ENCODE measurements at places on chromosomes 6 and 20. TPM values are rescaled to one million over a fixed set of nuclear protein-coding genes. Genes with fewer than 3 reads are reported as not detected.

ZBP1 gene
- total RNA-seq = 8.9 TPM

MATN4 gene
- 0.34 TPM for total RNA-seq

RFX6 gene
- total RNA-seq = 0.74 TPM

DUSP22 gene
- total RNA-seq = 29.8 TPM

GRCh38 chr6:121896771-121897170, 461.3 kb downstream of the GJA1 start:
- no peaks in the 10 kb centered on the region for H3K36me3 ChIP-seq
- H3K4me3 ChIP-seq = no peak overlapping the region
- no peaks in the 10 kb centered on the region for H3K4me1 ChIP-seq
- H3K27me3 ChIP-seq = no peaks in the 10 kb centered on the region

- no peak overlapping the region for H3K4me3 ChIP-seq
- H3K27me3 ChIP-seq = no peaks in the 10 kb centered on the region
- H3K27ac ChIP-seq = no peak overlapping the region
- DNase-seq = no peak
These were observed 137.5 kb downstream of the ZFP64 start for GRCh38 chr20:52054123-52054522.

- H3K36me3 ChIP-seq = no peaks in the 10 kb centered on the region
- no peak for DNase-seq
- H3K4me1 ChIP-seq = no peaks in the 10 kb centered on the region
- H3K4me3 ChIP-seq = no peak overlapping the region
- H3K27me3 ChIP-seq = no peaks in the 10 kb centered on the region
- H3K27ac ChIP-seq = no peak overlapping the region
These were observed 18.1 kb upstream of the ATRN start for GRCh38 chr20:3452690-3453089.

DNA sequence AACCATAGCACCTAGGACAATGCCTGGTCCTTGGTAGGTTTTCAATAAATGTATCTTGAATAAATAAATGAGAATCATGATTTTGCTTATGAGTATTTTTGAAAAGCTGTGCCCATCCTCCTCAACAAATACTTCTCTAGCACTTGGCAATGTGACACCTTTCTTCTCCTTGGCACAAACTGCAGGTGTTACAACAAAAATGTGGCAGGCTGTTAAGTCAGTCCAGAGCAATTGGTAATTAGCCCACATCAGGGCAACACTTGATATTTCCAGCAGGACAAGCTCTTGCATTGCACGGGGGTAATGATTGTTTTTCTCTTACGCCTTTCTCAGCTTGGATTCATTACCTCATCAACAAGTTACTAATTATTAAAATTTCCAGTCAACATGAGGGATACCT, 31.6 kb upstream of the SNX9 start:
- no peaks in the 10 kb centered on the region for H3K4me1 ChIP-seq
- H3K27me3 ChIP-seq = no peaks in the 10 kb centered on the region
- no peak for DNase-seq
- no peak overlapping the region for H3K4me3 ChIP-seq
- H3K36me3 ChIP-seq = no peaks in the 10 kb centered on the region

CLPSL1 gene
- not detected for total RNA-seq

DNA sequence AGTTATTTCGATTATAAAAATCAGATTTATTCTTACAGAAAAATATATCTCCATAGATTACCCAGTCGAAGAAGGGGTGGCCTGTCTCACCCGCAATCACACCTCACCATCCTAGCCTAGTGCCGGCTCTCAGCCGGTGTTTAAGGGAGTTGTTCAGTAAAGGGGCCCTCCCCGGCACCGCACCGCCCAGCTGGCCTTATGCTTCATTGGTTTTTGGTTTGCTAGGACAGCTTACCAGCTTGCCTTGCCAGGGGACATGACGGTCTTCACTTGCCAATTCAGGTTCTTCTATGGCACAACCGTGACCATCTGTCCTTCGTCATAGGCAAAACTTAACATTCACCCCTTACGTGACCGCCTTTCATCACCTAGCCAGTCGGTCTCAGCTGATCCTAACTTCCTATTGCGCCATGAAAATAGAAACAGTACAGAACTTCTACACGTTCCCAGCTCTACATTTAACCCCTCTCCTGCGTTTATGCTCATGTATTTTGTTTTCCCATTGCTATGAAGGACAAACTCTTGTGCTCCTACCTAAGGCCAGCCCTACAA, 44.7 kb upstream of the SLC22A16 start:
- H3K4me1 ChIP-seq = peaks cover 5% of the 10 kb centered on the region
- H3K27ac ChIP-seq = no peak overlapping the region
- no peak for DNase-seq
- H3K4me3 ChIP-seq = no peak overlapping the region
- H3K27me3 ChIP-seq = no peaks in the 10 kb centered on the region

DNA sequence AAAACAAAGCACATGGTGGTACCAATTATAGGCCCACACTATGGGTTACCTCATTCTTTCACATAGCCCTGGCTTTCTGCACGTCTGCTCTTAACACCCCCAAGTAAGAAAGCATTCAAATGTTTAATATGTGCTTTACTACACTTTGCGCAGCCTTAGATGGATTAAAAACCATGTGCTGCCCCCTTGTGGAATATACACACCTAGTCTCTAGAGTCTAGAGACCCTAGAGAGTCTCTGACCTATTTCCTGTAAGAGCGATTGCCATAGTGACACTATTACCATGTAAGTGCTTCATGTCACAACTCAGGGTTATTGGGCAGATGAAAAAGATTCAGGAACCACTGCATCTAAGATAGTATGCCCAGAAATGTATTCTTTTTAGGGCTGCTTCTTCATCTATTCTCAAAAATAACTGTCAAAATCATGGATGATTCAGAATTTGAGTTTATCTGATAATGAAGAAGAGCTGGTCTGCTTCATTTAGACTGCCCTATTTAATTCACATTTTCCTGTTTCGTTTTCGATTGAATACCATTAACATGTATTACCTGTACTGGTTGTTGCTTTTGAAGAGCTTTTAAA, 186.3 kb downstream of the ADGB start:
- no peaks in the 10 kb centered on the region for H3K4me1 ChIP-seq
- H3K36me3 ChIP-seq = no peaks in the 10 kb centered on the region
- DNase-seq = no peak
- H3K4me3 ChIP-seq = no peak overlapping the region
- no peaks in the 10 kb centered on the region for H3K27me3 ChIP-seq

- H3K27me3 ChIP-seq = no peaks in the 10 kb centered on the region
- no peaks in the 10 kb centered on the region for H3K36me3 ChIP-seq
- no peak for DNase-seq
- H3K27ac ChIP-seq = no peak overlapping the region
- H3K4me1 ChIP-seq = no peaks in the 10 kb centered on the region
These were observed 238.6 kb upstream of the PREP start for GRCh38 chr6:105641504-105641903.

SPATA25 gene
- total RNA-seq = 2.0 TPM

AFDN gene
- total RNA-seq = 171 TPM

DNA sequence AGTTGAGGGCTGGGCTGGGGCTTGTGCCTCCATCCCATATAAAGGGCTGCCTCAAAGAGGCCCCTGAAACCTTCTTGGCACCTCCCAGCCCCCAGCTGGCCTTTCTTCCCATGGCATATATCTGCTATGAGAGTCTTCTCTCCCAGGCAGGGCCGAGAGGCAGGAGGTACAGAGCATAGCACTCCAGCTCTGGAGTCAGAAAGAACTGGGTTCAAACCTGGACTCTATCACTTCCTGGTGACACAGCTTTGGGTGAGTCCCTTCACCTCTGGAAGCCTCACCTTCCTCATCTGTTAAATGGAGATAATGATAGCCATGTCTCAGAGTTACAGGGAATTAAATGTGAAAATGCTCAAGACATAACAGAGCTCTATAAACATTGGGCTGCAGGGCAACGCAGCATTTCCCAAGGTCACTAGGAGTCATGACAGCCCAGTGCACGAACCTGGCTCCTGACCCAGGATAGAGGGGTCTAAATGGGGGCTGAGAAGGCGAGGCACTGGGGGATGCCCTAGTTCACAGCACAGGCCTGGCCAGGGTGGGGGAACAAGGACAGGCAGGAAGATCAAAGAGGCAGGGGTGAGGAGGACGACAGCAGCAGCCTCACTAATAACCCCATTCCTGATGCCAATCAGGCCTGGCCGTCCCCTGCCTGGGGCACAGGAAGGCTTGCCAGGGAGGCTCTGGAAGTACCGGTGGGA, 1.9 kb downstream of the FAM83C start:
- no peak overlapping the region for H3K4me3 ChIP-seq
- H3K36me3 ChIP-seq = no peaks in the 10 kb centered on the region
- H3K27me3 ChIP-seq = no peaks in the 10 kb centered on the region
- no peak for DNase-seq
- H3K27ac ChIP-seq = no peak overlapping the region

DNA sequence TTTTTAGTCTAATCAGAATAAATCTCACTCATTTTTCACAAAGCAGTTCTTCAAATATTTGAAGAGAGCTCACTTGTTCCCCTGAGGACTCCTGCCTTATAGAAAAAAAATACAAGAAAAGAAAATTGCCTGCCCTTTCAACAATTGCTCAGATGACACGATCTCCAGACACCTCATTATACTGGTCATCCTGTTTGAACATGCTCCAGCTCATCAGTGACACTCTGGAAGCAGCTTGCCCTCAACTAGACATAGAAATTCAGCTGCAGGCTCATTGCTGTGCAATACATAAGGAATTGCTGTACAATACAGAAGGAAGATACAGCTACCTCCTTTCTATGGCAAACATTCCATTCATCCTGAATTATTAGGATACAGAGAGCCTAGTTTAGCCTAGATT, 73.1 kb downstream of the OPN5 start:
- H3K36me3 ChIP-seq = no peaks in the 10 kb centered on the region
- H3K27ac ChIP-seq = no peak overlapping the region
- no peak overlapping the region for H3K4me3 ChIP-seq
- no peak for DNase-seq

ENPP3 gene
- total RNA-seq = 2.2 TPM

- no peaks in the 10 kb centered on the region for H3K36me3 ChIP-seq
- no peaks in the 10 kb centered on the region for H3K4me1 ChIP-seq
- no peak overlapping the region for H3K4me3 ChIP-seq
- no peak overlapping the region for H3K27ac ChIP-seq
These were observed 85.5 kb downstream of the UNC5CL start for GRCh38 chr6:40953486-40953885.

SMLR1 gene
- total RNA-seq = not detected

HAO1 gene
- not detected for total RNA-seq

DNA sequence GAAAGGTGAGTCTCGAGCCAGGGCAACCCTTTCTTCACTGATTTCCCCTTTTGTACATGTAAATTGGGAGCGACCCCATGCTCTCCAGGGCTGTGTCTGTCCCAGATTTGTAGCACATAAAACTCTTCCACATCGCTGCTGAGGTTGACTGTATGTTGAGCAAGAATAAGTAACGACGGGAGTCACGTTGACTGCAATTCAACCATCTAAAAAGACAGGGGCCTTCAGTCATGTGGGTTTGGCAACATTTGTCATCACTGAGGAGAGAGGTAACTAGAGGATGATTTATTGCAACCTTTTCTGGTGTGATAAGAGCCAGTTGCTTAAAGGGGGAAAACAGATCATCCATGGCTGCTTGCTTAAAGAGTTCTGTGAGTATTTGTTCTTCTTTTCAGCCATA, 159.4 kb upstream of the SULF2 start:
- no peaks in the 10 kb centered on the region for H3K4me1 ChIP-seq
- H3K36me3 ChIP-seq = no peaks in the 10 kb centered on the region
- no peak for DNase-seq
- no peak overlapping the region for H3K4me3 ChIP-seq

DNA sequence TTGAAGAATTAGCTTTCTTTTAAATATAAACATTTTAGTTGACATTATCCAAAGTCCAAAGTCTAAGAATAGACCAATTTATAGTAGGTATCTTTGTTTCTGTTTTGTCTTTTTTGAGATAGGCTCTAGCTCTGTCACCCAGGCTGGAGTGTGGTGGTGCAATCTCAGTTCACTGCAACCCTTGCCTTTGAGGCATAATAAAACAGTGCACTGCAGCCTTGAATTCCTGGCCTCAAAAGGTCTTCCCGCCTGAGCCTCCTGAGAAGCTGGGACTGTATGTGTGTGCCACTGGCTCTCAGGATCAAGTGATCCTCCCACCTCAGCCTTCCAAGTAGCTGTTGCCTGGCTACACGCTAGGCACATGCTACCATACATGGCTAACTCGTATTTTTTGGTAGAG, 135.4 kb downstream of the REV3L start:
- no peaks in the 10 kb centered on the region for H3K27me3 ChIP-seq
- no peak overlapping the region for H3K4me3 ChIP-seq
- H3K36me3 ChIP-seq = peaks cover 4% of the 10 kb centered on the region
- no peaks in the 10 kb centered on the region for H3K4me1 ChIP-seq
- no peak overlapping the region for H3K27ac ChIP-seq

DNA sequence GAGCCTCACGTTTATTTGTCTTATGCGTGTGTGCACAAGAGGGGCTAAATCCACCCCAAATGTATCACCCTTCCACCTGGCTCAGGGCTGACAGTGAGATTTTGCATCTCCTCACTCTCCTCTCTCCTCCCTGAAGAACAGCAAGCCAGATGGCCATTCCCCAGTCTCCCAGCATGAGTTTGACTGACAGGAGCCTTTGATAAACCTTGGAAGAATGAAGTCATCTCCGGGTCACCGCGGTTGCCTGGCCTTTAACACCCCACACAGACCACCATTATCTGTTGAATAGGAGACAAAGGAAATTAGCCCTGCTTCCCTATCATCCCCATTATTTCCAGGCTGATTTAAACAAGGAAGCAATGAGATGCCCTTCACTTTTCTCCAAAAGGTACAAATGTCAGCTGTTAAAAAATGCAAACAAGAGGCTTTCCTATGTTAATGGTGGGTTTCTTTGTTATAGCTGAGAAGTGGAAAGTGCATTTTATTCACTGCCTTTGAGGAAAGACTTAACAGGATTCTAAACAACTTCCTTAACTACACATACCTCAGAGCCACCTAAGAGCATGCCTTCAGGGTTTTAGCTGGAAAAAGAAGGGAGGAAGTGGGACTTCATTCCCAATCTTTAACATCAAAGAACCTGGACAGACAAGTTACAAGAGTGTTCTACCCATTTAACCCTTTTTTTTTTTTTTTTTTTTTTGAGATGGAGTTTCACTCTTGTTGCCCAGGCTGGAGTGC, 524.8 kb upstream of the ID4 start:
- H3K27me3 ChIP-seq = no peaks in the 10 kb centered on the region
- no peaks in the 10 kb centered on the region for H3K4me1 ChIP-seq
- no peak for DNase-seq
- H3K27ac ChIP-seq = no peak overlapping the region

DNA sequence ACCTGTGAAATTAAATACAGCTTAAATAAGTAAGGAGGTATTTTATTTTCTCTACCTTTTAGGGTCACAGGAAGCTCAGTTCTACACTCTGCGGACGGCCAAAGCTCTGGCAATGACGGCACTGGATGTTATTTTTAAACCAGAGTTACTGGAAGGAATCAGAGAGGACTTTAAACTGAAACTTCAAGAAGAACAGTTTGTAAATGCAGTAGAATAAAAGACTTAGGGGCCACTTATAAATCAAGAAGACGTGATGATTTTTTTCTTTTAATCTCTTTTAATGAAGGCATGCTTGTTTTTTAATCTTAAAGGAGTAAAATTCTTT, 16.2 kb downstream of the PM20D2 start:
- no peak for DNase-seq
- H3K36me3 ChIP-seq = no peaks in the 10 kb centered on the region
- no peaks in the 10 kb centered on the region for H3K27me3 ChIP-seq

TMEM244 gene
- not detected for total RNA-seq

YTHDF1 gene
- total RNA-seq = 46.0 TPM

- no peaks in the 10 kb centered on the region for H3K27me3 ChIP-seq
- no peaks in the 10 kb centered on the region for H3K36me3 ChIP-seq
- no peaks in the 10 kb centered on the region for H3K4me1 ChIP-seq
- H3K4me3 ChIP-seq = no peak overlapping the region
- H3K27ac ChIP-seq = no peak overlapping the region
These were observed 40.8 kb downstream of the ITCH start for GRCh38 chr20:34403908-34404307.
